GM13976 (cell line): ENCODE measurements at places on chromosomes 5 and 9.

DNA sequence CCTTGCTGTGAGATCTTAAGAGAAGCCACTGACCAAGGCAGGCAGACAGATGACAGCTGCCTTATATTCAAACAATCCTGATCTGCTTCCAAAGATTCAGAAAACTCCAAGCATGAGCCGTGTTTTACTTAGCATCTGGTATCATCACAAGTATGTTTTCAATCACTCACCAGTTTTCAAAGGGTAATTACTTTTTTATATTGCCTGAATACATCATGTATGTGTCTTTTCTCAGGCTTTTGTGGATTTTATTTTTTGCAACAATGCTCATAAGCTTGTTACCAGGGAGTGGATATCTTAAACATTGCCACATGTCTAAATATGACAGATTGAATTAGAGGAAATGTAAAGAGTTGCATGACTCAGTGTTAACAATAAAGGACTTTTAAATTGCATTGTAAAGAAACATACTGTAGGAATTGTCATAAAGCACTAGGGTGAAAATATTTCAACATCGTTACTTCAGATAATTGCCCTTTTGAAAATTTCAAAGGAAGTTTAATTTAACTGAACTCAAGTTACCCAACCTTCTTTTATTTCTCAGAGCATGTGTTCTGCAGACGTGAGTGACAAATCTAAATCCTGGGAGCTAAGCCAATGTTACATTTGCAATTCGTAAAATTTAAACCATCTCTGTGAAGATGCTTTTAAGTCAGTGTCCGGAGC lies 326.1 kb downstream of the PLK2 start:
- DNase-seq = no peak

DNA sequence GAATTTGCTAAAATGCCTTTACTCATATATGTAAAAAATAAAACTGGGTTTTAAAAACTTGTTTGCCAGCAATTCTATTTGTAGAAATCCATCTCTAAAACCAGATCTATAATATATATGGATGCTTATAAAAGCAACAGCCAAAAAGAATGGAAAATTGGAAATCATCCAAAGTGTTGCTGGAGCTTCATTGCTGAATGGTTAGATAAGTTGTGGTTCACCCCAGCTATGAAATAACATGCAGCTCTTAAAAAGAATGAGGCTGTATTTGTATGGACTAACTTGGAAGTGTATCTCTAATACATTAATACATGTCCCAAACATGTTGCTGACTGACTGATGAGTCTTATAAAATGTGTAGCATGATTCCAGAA lies 76.2 kb downstream of the STK10 start:
- no peak for DNase-seq

DNA sequence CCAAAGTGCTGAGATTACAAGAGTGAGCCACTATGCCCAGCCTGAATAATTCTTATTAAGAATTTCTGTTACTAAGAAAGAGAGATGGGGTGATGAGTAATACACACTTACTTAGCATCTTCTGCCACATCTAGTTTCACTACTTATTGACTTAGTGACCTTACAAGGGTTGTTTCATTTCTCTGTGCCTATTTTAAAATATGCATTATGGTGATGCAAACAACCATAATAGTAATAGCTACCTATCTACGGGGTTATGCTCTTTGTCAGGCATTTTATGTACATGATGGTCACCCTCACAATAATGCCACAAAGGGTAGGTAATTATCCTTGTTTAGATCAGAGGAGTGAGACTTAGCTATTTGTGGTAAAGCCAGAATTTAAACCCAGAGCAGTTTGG lies 499.0 kb upstream of the SGCD start:
- peak; percentile 9 for DNase-seq

- no peak for DNase-seq
Observed at GRCh38 chr5:1521671-1522600, 1.8 kb downstream of the LPCAT1 start.

DNA sequence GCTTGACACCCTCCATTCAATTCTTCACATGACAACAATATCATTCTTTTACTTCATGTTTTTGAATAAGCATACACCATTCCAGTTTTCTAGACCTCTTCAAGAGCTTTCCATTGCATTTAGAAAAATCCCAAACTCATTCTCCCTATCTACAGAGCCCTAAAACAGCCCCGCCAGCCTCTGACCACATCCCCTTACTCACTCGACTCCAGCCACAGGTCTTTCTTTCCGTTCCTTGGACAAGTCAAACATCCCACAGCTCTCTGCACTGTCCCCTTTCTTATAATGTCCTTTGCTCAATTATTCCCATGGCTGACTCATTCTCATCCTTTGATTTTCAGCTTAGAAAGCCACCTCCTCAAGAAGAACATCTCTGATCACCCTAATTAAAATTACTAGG lies 38.2 kb downstream of the TTC39B start:
- DNase-seq = no peak

DNA sequence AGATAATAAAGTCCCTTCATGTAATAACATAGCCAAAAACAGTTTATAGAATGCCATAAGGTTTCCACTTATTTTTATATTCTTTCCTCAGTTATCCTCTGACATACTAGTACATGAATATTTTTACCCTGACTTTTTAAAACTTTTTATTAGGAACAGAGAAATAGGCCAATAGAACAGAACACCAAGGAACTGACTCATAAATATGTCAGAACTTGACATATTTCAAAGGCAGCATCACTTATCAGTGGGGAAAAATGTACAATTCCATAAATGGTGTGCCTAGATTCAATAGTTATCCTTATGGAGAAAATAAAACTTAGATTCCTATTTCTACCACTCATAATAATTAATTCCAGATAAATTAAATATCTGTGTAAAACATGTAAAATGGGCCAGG lies 9.4 kb downstream of the STARD4 start:
- no peak for DNase-seq

DNA sequence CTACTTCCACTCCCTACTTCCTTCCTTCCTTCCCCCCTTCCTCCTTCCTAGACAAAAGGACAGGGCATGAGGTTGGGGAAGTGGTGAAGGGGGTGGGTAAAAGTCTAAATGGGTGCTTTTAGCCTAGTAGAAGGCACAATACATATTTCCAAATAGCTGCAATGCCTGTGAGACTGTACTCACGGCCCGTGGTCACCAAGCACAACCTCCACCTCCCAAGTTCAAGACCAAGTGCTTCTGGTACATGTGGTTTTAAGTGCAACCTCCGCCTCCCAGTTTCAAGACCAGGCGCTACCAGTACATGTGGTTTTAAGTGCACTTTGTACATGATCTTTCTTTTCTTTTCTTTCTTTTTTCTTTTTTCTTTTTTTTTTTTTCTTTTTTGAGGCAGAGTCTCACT lies 14.5 kb upstream of the NTNG2 start:
- no peak for DNase-seq
